ENCODE measurements at places on chromosomes 4 and X. TPM values are rescaled to one million over a fixed set of nuclear protein-coding genes. Genes with fewer than 3 reads are reported as not detected.

DNA sequence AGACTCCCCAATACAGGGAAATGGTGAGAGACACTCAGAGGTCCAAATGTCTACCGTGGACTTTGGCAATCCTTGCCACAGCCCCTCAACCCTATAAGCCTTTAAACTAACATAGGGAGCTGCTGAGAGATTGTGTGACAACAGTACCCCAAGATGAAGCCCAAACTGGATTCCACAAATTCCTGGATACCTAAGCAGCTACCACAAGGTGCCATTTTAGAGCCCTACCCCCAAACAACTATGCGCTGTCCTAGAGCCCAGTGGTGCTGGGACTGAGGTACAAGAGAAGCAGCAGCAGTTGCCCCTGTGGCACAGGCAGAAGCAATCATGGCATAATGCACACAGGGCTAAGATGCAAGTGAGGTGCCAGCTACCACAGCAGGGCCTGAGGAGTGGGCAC is 2.7 kb upstream of the TMPRSS11F start:
- H3K27me3 ChIP-seq: no peaks in the 10 kb centered on the region
- no peak overlapping the region for H3K4me3 ChIP-seq
- no peaks in the 10 kb centered on the region for H3K4me1 ChIP-seq
- H3K36me3 ChIP-seq: no peaks in the 10 kb centered on the region
- DNase-seq: no peak

- H3K27me3 ChIP-seq: peaks cover 2% of the 10 kb centered on the region
- no peak overlapping the region for H3K27ac ChIP-seq
Observed at GRCh38 chrX:39907964-39908661, 189.6 kb downstream of the BCOR start.

DNA sequence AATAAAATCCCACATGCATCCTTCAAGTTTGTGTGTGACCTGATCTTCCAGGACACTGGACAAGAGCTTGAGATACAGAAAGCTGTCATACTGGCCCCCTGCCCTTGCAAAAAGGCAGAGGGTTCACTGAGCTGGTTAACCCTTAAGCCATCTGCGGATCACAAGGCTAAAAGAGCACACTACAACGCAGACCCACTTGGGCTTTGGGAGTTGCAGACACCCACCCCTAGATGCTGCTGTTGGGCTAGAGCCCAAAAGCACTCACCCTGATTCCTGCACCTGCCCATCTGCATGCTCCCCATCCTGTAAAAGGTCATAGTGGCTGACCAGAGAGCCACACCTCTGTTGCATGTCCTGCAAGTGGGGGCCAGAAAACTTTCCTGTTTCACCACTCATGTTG is 51.1 kb downstream of the TXK start:
- no peak overlapping the region for H3K4me3 ChIP-seq
- H3K27me3 ChIP-seq: peaks cover 2% of the 10 kb centered on the region
- no peak overlapping the region for H3K27ac ChIP-seq
- no peaks in the 10 kb centered on the region for H3K36me3 ChIP-seq
- DNase-seq: no peak
- no peaks in the 10 kb centered on the region for H3K4me1 ChIP-seq

The ABCG2 gene
- total RNA-seq: not detected

The ZMAT1 gene
- 5.2 TPM for total RNA-seq
